ENCODE measurements at places on chromosomes 7 and 10. TPM values are rescaled to one million over a fixed set of nuclear protein-coding genes. Genes with fewer than 3 reads are reported as not detected.

Gene PAX4
- polyA plus RNA-seq = not detected

Gene AMPH
- polyA plus RNA-seq = 7.6 TPM

DNA sequence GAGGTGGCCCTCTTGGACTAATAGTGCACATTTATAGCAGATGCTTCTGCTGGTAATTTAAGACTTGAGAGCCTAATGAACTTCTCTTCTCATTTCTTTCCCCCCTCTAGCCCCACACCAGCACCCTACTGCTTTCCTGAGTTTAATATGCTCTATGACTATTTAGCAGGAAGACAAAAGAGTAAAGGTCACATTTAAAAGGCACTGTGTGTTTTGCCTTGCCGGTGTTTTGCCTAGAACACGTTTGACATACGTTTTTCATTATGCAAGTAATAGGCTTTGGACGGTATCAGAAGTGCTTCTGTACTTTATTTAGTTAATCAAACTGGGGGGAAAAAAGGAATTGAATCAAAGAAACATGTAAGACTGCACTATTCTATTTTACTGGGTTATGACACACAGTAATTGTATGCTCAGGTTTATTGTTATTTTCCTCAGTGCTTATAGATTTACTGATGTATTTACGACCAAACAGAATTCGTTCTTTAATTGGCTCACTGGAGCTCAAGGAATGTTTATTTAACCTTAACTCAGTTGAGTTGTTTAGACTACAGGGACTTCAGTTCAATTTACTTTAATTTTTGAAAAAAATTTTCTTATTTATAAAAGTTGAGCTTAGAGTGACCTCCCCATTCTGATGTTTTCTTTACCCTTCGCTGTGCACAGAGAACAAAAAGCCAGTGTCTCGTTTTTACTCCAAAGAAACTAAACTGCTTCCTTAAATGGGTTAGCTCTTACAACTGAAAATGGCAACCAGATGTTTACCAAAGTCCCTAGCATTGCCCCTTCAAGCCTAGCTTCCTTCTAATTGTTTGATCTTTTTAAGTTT is 35.4 kb downstream of the CPED1 start:
- no peak for DNase-seq

GRCh38 chr10:70169011-70169410 is 1.3 kb downstream of the SAR1A start:
- no peak for DNase-seq

Gene FAM13C
- polyA plus RNA-seq = 40.2 TPM

GRCh38 chr7:143396625-143397556 is 11.8 kb downstream of the EPHA1 start:
- DNase-seq = no peak

DNA sequence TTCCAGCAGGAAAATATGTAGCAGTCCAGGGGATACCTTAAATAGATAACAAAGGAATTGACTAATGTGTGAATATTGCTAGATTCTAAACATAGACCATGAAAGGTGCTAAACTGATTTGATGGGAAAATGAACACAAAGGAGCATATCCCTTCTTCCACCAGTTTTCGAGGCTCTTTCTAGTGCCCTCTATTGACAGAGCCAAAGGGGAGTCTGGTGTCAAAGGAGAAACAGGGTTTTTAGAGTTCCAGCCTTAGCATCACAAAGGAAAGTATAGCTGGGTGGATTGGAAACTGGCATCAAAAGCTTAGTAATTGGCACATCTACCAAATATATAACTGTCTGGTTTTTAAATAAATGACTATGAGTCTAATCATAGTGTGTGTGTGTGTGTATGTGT is 636.8 kb downstream of the ETV1 start:
- DNase-seq = no peak

Gene WDR91
- 9.5 TPM for polyA plus RNA-seq

DNA sequence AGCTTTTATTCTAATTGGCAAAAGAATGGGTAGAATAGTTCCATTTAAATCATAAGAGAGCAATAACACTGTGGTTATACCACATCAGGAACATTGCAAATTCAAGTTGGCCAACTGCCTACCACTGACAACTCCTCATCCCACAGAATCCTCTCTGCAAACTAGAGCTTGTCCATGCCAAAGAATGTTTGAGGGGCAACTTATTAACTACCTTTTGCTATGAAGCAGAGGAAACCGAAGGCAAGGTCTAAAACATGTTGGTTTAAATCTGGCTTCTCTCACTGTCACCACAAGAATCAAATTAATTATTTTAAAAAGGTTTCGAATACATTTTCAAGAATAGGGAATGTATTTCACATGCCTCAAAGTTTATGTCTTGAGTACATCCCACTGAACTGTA is 36.0 kb downstream of the RHOBTB1 start:
- no peak for DNase-seq

- DNase-seq = no peak
Measured at GRCh38 chr10:57897611-57898010, 370.1 kb downstream of the IPMK start.

Gene TBX20
- not detected for polyA plus RNA-seq

DNA sequence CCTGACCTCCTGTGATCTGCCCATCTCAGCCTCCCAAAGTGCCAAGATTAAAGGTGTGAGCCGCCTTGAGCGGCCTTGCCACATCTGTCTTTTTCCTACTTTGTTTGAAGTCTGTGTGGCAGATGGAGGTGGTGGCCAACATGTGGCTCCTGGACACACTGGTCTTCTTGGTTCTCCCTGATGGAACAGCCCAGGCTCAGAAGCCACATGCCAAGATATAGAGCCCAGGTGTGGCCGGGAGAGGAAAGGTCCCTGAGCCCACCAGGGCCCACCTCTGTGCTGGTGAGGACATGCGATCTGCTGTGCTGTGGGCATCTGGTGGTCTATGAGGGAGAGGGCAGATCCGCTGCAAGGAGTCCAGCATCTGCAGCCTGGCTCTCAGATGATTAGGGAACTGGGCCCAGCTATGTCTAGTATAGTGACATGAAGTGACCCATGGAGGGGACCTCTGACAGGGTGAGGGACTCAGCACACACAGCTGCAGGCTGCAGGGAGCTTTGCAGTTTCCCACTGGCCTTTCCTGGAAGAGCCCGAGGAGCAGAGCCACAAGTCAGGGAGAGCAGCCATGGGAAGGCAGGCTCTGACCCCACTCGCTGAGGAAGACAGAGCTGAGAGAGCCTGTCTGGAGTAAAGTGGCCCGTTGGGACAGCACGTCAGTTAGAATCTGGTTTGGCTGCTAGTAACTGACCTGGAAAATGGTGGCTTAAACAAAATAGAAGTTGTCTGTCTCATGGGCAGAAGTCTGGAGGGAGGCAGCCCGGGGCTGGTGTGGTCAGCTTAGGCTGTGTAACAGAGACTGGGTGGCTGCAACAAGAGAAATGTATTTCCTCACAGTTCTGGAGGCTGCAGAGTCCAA is 25.9 kb downstream of the ADCY1 start:
- DNase-seq = peak; percentile 21

Gene CDHR1
- polyA plus RNA-seq = 0.71 TPM

GRCh38 chr7:142500366-142500765 is 242.5 kb upstream of the PRSS58 start:
- DNase-seq = no peak

Gene TACC2
- polyA plus RNA-seq = 108 TPM

- no peak for DNase-seq
Measured at GRCh38 chr10:32131388-32131787, 75.2 kb upstream of the KIF5B start.

- DNase-seq = no peak
Measured at GRCh38 chr7:110010359-110010758, 1080.6 kb upstream of the LRRN3 start.

Gene NACAD
- polyA plus RNA-seq = 4.9 TPM

DNA sequence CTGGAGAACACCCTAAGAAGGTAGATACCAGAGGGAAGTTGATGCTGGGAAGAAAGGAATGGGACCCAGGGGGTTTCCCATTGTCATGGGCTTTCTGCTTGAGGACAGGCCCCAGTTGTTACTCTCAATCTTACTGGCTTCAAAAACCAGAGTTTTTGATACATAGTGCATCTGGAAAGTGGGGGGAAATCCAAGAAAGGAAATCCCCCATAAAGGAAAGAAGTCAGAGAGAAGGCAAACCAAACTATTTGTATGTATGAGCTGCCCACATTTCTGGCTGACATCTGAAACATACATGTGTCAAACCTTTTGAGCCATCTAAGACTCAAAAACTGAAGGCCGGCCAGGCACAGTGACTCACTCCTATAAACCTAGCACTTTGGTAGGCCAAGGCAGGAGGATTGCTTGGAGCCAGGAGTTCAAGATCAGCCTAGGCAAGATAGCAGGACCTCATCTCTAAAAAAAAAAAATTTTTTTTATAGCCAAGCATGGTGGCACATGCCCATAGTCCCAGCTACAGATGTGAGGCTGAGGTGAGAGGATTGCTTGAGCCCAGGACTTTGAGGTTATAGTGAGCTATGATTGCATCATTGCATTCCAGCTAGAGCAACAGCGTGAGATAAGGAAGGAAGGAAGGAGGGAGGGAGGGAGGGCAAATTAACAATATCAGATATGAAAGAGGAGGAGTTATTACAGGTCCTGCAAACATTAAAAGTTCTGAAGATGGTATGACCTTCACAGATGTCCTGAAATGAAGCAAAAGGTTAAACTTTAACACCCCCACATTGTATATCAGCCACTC is 6.7 kb upstream of the COA1 start:
- DNase-seq = no peak

DNA sequence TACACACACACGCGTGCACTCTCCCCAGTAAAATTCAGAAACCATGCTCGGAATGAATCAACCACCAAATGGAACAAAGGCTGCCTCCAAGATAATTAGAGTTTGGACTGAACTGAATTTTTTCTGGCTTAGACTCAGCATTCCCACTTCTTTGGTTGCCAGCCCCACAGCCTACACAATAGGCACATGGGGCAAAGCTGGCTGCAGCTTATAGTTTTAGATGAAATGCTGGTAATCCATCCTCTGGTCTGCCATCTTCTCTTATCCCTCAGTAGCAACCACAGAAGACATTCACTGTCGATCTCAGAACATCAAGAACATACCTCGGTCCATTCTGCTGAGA is 44.2 kb downstream of the PDE1C start:
- DNase-seq = no peak

GRCh38 chr10:86836044-86836443 is 79.6 kb downstream of the BMPR1A start:
- DNase-seq = no peak

DNA sequence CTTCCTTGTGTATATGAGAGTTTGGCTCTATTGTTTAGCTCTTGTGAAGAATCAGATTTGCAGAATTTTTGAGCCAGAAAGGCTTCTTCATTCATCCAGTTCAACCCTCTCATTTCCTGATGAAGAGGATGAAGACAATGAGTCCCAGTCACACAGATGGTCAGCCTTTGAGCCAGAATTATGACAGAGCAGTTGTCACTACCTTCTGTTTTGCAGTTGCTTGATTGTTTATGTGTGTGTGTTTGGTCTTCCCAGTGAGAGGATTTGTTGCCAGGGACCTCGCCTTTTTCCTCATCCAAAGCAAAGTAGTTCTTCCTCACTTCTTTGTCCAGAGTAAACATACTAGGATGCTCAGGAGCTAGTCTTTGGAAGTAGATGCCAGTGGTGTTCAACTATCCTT is 15.6 kb downstream of the MDFIC start:
- no peak for DNase-seq

GRCh38 chr7:139726485-139726869 is 51.3 kb downstream of the HIPK2 start:
- no peak for DNase-seq

GRCh38 chr7:311796-312195 is 21.8 kb downstream of the FOXL3 start:
- no peak for DNase-seq

Gene GRB10
- polyA plus RNA-seq = 15.7 TPM

DNA sequence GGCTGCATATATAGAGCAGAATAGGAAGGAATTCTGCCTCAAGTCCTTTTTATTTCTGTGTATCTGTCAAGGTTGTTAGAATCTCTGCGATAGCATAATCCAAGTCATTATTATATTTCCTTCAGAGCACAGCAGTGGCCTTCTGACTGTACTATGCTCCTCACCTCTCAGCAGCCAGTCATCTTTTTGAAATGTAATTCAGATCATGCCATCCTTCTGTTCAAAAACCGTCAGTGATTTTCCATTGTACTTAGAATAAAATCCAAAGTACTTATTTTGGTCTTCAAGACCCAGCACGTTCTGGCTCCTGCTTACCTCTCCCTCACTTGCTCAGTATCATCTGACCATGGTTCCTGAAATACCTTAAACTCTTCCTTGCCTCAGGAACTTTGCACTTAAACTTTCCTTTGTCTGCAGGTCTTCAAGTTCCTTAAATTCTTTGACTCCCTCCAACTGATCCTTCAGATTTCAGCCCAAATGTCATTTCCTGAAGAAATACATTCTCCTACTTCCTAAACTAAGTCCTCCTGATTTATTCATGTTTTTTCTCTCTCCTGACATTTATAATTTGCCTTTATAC is 112.4 kb downstream of the ST7 start:
- no peak for DNase-seq

DNA sequence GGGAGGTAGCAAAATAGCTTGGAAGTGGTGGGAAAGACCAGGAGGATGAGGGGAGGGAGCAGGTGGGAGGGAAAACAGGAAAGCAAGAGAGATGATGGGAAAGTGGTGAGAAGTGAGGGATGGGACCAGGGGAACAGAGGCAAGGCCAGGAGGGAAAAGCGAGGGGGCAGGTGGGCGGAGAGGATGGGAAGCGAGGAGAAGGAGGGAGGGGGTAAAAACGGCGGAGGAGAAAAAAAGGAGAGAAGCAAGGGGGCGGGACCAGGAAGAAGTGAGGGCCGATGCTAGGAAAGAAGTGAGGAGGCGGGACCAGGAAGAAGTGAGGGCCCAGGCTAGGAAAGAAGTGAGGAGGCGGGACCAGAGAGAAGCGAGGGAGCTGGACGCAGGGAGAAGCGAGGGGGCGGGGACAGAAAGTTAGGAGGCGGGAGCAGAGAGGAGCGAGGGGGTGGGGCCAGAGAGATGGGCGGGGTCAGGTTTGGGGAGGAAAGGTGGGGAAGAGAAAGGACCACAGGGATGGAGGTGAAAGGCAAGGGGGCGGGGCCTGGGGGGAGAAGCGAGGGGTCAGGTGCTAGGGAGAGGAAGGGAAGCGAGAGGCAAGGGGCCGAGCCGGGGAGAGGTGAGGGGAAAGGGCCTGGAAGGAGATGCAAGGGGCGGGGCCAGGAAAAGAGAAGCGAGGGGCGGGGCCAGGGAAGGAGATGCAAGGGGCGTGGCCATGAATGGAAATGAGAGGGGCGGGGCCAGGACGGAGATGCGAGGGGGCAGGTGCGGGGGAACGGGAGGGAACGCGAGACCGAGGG is 984 bp downstream of the SMURF1 start:
- peak; percentile 87 for DNase-seq
